ENCODE measurements at places on chromosomes 7 and 10.

- DNase-seq = no peak
These were observed 3.9 kb downstream of the ADD3 start for GRCh38 chr10:110011681-110012080.

- DNase-seq = no peak
These were observed 79.3 kb downstream of the JCAD start for GRCh38 chr10:29980084-29980483.

- DNase-seq = no peak
These were observed 6.8 kb upstream of the HIPK2 start for GRCh38 chr7:139784648-139785047.

GRCh38 chr10:59708816-59709394 lies 745 bp downstream of the SLC16A9 start:
- DNase-seq = no peak

DNA sequence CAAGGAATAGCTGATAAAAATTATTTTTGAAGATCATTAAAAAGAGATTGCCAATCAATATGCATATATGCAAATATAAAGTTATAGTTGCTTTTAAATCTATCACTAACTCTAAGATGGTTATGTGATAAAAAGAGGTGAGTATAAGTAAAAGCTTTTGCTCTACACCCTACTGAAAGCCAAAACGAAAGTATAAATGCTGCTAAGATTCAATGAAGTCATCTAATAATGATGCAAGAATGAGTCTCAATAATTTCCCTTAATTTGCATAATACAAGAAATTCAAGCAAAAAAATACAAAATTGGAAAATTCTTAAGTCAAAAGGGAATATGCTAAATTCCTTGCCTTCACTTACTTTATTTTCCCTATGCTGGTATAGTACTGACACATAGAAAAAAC lies 75.2 kb downstream of the WAPL start:
- no peak for DNase-seq

- no peak for DNase-seq
These were observed at the start of gene PDK4 for GRCh38 chr7:95596198-95597063. Gene PDK4 (minus strand): TSS chr7:95596516. CDS start chr7:95596293, 223 bp downstream.

DNA sequence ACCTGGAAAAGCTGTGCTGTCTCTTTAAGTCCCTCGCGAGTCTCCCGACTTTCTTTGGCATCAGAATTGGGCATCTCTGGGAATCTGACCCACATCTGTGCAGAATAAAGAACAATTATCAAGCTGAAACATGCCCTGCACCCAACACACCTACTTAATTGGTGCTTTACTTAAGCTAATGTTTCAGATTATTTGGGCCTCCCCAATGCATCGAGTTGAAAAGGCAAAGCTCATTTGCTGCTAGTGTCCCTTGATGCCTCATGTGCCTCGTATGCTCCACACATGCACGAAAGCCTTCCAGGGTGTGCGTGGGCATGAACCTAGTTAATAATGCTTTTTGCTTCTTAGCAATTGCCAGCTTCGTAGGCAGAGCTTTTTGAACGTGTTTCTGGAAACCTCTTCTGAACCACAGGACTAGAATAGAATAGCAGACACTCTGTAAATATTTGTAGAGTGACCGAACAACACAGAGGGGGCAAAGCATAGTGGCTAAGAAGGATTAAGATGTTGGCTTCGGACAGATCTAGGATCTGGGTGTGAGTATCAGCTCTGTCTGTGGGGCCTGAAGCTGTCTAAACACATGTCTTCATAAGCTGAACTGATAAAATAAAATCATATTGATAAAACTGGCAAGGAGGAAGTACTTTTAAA lies 26.7 kb upstream of the FGFR2 start:
- DNase-seq = no peak

DNA sequence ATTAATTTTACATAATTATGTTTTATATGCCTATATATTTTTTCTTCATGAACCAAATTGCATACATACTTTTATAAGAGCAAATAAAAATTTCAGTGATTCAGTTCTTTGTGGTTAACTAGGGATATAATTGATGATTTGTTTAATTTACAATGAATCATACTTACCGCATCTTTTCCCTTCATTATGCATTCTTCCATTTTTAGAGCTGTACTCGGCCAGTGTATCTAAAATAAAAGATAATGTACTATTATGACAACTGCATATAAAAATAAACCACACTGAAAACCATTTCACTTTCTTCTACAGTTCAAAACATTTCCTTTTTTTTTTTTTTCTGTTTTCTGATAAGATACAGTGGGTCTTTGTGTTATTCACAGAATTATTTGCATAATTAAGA lies 179.9 kb downstream of the SEMA3E start:
- DNase-seq = no peak

- DNase-seq = no peak
These were observed 101.7 kb upstream of the TMEM26 start for GRCh38 chr10:61554925-61555324.

DNA sequence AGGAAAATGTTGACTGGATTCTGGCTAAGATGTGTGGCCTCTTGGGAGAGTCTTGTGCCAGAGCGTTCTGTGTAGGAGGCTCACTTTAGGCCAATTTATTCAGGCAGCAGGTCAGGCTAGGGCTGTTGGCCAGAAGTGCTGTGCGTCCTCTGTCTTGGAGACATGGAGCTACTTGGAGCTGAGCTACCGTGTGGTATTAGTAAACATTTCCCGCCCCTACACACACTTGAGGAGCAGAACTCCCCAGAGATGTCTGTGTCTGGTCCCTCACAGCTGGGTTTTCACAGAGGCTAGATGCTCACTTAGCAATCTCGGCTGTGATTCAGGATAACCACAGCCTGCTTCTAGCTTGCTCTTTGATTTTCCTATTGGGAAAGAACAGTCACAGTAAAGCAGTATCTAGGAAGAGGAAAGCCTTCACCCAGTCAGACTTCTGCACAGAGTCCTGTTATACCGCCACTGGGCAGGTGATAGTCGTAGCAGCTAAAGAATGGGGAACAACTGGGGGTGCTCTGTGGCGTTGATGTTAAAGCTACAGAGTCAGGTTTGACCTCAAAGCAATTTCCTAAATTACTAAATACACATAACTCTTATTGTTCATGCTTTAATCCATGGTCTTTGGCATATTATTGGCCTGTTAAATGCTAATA lies 86.7 kb downstream of the MDFIC start:
- no peak for DNase-seq

DNA sequence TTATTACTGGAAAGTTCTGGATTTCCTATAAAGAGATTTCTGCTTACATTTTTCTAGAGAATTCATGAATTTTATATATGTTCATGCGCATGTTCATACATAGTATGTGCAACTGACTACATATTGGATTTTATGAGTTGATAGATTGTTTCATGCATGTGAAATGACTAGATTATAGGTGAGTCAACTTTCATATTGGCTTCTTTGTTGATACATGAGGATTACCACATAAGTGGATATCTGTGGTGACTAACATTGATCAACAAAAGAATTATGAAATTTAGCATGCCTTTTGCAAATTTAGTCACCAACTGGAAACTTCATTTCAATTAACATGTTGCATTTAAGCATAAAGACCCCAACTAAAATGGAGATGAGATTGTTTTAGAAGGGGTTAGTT lies 99.0 kb downstream of the GNAT3 start:
- no peak for DNase-seq

GRCh38 chr10:133527771-133528271 lies 658 bp downstream of the CYP2E1 start:
- DNase-seq = no peak

- DNase-seq = no peak
These were observed 9.4 kb upstream of the GTPBP10 start for GRCh38 chr7:90337106-90337505.

DNA sequence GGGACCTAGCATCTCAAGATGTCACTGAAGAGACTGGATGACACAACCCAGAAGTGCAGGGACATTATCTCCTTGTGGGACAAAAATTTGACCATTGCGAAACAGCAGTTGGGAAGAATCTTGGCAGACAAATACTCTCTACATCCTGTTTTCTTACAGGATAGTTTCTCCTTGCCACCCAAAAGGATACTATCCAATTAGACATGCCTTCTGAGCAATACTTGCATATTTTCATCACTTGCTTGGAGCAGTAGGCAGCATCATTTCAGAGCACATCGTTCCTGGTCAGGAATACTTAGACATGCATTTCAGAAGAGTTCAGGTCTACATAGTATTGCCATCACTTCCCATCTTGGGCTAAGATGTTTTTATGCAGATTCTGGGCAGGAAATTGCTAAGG lies 56.8 kb downstream of the FAS start:
- DNase-seq = no peak

- no peak for DNase-seq
These were observed 795.6 kb downstream of the REEP3 start for GRCh38 chr10:64316833-64317232.

GRCh38 chr7:69219381-69219780 lies 378.9 kb upstream of the AUTS2 start:
- DNase-seq = no peak

DNA sequence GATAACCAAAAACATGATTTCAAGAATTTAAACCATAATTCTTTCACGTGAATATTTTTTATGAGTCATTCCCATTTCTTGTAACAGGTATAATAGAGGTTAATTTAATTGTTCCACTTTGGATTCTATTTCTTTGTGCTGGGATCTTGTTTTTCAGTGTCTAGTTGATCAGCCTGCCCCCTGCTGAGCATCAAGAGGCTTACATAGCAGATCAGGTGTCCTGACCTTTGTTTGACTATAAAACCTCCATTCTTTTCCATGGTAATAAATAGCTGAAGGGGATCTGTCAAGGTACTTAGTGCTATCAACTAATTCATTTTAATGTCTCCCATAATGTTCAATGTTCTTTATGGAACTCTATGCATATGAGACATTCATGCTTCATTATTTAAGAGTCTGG lies 4.9 kb downstream of the COL17A1 start:
- no peak for DNase-seq

DNA sequence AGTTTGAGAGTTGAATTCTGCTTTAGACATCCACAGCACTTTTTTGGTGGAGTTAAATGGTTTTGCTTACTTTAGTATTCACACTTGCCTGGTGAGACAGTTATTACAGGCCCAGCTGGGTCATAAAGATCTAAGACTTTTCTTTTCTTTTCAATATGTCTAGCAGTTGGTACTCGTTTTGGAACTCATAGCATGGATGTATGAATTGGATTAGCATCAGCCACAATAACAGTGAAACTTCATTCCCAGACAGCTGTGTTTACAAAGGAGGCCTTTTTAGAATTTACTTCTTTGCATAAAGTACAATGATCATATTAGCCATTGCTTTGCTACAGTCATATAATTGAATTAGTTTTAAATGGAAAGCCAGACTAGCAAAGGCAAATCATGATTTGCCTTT lies 168.4 kb upstream of the DKK1 start:
- DNase-seq = no peak

DNA sequence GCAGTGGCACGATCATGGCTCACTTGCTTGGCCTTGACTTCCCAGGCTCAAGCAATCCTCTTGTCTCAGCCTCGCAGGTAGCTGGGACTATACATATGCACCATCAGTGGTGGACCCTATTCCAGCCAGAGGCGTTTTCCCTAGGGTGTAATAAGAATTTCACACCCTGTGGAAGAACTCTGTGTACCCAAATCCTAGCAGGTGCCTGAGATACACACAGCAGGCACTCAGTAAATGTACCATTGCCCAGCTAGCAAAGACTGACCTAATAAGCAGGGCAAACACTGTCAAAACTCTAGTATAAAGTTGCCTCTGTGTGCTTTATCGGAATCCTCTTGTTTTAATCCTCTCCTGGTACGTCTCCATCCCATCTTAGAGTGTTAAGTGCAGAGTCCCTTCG lies 33.7 kb upstream of the BHLHA15 start:
- DNase-seq = no peak

DNA sequence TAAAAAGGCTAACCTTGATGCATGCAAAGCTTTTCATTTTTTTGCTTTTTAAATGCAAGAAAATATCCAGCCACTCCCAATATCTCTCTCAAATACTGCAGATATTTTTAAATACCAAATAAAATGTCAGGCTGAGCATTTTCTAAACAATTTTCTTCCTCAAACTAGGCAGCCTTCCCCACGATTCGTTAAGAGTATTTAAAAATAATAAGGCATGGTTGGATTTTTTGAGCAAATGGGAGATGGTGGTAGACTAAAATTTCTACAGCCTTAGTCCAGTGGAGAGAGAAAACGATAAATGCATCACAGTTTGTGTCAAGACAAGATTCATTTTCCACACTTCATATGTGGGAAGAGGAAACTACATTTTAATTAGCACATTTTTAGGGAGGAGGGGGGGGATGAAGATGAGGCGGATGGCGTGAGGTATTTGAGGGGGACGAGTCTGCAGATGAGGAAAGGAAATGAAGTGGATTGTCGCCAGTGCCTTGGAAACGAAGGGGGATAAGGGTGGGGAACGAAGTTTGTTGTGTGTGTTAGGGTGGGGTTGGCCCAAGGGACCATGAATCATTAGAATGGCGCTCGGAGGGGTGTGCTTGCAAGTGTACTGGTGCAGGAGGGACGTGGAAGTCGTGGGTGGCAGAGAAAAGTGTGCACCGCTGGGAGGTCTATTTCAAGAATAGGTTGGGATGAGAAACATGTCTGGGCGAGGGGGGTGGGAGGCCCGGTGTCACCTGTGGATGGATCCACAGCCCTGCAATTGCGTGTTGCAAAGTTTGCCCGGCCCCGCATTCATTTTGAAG lies 1.2 kb upstream of the ADD3 start:
- no peak for DNase-seq

- DNase-seq = no peak
These were observed 64.3 kb downstream of the PLXNA4 start for GRCh38 chr7:132511921-132512320.

DNA sequence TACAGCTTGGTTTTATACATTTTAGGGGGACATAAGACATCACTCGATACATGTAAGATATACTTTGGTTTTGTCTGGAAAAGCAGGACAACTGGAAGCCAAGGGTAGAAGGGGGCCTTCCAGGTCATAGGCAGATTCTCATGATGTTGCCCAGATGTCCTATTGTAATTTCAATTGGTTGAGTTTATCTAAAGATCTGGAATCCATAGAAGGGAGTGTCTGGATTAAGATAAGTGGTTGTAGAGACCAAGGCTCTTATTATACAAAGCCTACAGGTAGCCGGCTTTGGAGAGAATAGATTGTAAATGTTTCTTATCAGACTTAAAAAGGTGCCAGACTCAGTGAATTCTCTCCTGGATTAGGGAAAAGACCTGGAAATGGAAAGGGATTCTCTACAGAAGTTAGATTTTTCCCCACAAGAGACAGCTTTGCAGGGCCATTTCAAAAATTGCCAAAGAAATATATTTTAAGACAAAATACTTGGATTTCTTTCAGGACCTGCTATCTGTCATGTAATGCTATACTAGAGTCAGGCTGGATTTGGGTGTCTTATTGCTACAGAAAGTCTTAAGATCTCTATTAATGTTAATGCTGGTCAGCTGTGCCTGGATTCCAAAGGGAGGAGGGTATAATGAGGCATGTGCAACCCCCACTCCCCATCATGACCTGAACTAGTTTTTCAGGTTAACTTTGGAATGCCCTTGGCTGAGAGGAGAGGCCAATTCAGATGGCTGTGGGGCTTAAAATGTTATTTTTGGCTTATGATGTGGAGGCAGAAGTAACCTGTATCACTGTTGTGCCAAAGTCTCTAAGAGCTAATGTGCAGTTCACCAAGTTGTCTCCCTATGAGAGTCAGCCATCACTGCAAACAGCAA lies 511.1 kb upstream of the C7orf33 start:
- no peak for DNase-seq

- no peak for DNase-seq
These were observed 327.7 kb downstream of the BBS9 start for GRCh38 chr7:33457039-33457438.

Measured in stimulated activated CD8-positive, alpha-beta memory T cell treated with anti-CD3 and anti-CD28 coated beads, Interleukin-4, amount 100 ng/mL, for 24 hours (primary cell).